ENCODE measurements at places on chromosomes 2 and 18.

DNA sequence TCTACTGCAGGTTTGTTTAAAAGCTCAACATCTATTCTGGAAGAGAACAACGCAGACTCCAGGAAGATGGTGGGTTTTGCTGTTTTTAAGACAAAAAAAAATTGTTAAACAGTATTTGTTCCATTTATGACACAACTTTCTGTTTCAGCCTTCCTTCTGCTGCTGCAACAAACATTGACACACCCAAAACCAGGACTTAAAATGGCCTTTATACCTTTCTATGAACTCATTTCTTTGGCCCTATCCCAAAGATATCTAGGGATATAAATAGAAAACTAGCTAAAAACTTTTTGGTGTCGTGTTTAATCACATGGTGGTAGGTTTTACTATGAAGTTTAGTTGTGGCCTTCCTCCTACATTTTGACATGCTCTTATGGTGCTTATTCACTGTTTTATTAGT lies 964 bp upstream of the GALNT3 start:
- no peak for DNase-seq

DNA sequence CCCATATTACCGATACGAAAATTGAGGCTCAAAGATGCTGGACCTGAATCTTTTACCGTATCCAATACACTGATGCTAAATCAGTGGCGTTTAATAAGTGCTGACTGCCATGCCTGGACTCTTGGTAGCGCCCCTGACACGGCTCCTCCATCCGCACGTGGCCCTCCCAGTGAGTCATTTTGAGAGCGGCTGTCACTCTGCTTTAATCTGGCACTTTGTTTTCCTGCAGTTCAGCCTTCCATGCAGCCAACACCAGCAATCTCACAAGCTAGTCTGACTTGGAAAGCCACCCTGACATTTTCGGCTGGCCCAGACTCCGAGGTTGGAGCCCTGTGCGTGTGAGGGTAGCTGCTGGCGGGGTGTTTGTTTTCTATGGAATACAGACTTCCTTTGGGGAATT lies 155.1 kb upstream of the LMAN1 start:
- no peak for DNase-seq

DNA sequence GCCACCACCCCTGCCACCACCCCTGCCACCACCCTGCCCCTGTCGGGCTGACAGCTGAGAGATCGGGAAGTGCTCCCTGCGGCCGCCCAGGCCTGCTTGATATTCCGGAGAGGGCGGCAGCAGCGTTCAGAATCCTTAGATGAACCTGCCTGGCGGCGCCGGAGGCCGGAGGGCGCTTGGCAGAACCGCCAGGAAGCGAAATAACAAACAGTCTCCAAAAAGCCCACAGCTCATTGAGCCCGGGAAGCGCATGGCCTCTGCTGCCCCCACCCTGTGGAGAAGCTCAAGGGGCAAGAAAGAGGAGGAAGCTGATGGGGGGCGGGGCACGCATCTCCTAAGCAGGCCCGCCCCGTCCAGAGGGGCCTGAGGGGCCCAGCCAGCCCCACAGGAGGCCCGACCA lies 92.2 kb upstream of the MBOAT2 start:
- no peak for DNase-seq

DNA sequence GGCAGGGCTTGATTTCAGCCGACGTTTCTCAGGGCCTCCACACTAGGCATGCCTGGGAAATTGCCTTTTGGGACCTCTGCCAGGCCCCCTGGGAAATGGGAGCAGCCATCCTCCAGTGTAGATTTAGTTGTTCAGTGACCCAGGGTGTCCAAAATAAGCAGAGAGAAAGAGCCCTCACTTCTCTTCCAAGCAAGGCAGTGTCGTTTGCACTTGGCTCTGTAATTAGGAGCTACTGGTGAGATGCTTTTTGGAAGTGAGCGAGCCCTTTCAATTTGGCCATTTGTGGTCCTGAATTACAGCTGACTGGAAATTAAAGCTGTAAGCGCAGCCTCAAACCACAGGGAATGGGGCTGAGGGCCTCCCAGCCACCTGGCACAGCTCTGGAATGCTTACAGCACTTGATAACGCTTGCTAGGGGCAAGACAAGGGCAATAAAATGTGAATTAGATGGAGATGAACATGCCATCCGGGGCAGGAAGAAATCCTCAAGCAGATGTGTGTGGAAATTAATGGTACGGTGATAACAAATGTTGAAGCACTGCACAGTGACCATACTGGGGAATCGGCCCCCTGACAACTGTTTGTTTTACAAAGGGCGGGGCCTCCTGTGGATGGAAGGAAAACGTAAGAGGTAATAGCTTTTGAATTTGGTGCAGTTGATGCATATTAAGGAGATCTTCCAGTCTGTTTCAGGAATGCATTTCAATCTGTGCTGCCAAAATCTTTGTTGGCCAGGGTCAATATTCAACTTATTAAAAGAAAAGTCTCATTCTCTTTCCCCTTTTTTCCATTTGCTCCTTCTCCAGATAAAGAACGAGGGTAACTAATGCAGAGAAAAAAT lies 173.1 kb downstream of the UXS1 start:
- no peak for DNase-seq

DNA sequence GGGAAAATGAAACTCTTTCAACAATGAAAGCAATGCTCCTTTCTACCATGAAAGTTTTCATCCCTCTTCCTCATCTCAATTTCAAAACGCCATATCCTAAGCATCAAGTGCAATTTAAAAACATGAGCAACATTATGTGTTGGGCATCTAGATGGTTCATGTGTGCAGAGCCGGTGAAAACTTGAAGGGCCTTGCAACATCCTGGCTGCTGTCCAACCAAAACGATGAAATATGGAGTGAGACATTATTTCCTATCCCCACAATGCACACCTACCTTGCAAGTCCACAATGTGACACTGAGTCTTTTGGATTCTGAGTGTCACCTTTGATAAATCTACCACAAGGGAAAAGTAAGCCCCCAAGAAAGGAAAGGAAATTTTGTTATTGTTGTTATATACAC lies 110.0 kb downstream of the NCKAP5 start:
- DNase-seq: no peak

DNA sequence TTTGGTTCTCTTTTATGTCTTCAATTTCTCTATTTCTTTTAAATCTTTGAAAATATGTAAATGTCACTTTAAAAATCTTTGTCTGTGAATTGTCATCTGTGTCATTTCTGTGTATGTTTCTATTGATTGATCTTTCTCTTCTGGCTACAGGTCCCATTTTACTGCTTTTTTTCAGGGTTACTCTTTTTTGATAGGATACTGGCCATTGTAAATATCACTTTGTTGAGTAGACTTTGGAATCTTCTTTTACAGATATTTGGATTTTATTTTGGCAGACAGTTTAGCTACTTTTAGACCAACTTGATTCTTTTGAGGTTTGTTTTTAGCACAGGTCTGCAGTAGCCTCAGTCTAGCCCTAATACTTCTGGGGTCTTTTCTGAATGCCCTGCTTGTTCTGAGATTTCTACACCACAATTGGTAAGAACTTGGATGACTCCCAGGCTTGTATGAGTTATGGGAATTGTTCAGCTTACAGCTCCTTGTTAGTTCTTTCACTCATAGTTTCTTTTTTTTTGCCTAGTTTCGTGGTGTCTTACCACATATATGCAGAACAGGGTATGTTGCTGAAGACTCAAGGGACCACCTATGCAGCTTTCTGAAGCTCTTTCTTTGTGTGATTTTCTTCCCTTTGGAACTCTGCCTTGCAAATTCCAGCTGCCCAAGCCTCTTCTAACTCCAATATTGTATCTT lies 122.2 kb downstream of the QPCT start:
- DNase-seq: no peak

GRCh38 chr2:23553561-23553960 lies 168.6 kb downstream of the KLHL29 start:
- no peak for DNase-seq

- no peak for DNase-seq
Measured at GRCh38 chr2:21260311-21260710, 136.5 kb downstream of the TDRD15 start.

DNA sequence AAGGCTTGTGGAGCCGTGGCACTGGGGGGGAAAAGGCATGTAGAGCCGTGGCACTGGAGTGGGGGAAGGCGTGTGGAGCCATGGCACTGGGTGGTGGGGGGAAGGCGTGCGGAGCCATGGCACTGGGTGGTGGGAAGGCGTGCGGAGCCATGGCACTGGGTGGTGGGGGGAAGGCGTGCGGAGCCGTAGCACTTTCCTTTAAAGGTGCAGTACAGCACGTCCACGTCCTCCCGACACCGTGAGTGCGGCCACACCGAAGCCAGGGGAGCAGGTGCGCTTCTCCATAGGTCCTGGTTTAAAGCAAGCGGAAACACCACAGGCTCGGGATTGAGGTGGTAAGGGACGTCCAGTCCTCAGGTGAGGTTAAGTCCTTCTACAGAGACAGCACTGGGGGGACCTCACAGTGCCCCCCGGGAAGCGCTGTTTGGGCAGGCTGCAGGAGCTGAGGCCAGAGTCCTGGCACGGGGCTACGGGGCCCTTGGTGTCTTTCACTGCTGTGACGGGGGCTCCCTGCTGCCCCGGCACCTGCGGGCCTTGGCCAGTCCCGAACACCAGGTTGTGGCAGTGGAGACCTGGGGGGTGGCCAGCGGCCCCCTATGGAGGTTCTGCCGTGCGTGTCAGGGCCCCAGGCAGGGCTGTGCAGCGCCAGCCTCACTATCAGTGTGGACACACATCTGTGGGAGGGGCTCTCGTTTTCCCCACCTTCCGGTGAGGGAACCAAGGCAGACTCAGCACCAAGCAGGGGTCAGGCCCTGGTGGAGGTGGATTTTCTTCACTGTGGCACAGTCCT lies 93.0 kb upstream of the CTDP1 start:
- no peak for DNase-seq

- no peak for DNase-seq
Measured at GRCh38 chr2:83944191-83944590, 514.9 kb downstream of the SUCLG1 start.

- DNase-seq: no peak
Measured at GRCh38 chr2:204743393-204743960, 198.2 kb downstream of the PARD3B start.

DNA sequence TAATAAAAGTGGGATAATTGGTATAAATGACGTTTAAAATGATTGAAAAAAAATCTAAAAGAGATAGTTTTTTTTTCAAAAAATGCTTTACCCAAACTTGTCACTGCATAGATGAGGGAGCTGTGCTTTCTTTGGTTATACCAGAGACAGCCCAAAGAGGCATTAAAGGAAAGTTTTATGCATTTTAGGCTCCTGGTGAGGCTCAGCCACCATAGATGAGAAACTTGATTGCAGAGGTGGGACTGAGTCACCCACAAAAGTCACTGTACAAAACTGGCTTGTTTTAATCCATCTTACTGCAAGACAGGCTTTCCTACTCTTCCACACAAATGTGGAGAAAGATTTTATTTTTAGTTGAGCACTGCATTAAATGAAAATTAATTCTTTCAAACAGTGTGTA lies 2.4 kb downstream of the SMYD1 start:
- no peak for DNase-seq
